Stimulated activated CD4-positive, alpha-beta T cell treated with anti-CD3 and anti-CD28 coated beads, Interleukin-2, amount 100 ng/mL, for 48 hours (primary cell): ENCODE measurements at places on chromosomes 1 and 21.

DNA sequence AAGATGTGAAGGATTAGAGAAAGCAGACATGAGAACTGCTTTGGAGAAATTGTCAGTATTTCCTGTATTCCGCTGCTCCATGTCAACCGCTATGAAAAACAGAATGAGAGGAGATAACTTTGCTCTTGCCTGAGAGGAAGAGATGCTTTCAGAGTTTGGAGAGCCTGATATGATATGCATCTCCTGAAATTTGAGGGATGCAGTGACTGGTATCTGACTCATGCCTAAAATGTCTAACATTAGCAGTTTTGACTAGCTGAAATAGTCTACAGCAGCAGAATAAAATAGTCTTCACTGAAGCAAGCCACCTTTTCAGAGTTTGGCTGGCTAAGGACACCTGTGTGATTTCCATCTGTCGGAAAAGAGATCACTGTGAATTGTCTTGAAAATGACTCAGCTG, 165.8 kb upstream of the LRRC7 start:
- no peak for DNase-seq

GRCh38 chr1:166915042-166915441, 39.0 kb upstream of the TADA1 start:
- DNase-seq = no peak

- DNase-seq = no peak
Measured at GRCh38 chr1:214446772-214447556, 104.4 kb downstream of the PTPN14 start.

DNA sequence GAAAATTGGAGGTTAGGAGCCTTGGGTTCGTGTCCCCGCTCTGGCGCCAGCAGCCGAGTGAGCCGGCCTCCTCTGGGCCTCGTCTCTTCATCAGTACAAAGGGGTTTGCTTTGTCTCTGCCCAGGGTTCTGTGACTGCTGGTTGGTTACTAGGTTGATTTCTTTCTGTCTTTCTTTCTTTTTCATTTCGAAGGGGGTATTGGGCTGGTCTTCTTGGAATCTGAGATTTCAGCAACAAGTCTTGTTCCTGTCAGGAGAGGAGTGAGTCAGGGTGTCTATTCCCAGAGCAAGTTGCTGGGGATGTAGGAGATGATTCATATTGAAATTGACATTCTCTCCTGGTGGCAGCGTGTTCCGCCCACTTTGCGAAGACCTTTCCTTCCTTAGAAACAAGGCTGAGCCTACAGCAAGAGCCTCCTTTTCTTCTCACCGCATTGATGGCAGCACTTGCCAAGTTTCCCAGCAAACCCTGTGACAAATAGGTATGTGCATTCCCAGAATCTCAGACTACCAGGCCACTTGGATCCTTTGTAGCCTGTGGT, 79.2 kb downstream of the MAN1C1 start:
- DNase-seq = no peak

DNA sequence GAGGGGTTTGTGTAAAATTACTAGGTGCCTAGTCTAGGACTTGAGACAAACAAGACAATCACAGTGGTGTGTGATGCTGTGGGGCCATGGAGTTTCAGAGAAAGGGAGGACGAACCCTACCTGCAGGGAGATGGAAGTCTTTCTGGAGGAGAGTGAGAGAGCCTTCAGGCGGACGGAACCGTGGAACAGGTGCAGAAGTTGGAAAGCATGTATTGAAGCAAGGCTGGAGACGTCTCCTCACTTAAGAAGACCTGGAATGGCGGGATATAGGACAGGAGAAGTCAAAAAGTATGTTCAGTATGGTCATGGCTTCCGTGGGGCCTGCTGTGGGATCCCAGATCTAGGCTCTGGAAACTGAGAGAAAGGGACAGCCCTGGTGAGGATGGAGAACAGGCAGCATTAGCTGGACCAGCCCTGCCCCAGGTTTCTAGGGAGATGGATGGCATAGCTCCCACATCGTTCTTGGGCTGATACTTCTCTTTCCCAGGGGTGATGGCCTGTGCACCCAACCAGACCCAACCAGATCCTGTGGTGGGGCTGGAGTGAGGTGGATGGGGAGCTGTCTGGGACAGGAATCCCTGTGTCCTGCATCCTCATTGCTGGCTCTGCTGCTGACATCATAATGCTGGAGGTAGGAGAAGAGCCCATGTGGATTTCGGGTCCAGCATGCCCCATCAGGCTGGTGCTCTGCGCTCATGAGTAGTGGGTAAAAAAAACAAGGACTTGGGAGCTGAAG, 15.0 kb upstream of the LRP8 start:
- no peak for DNase-seq

- no peak for DNase-seq
Measured at GRCh38 chr1:16972189-16972895, 8.1 kb downstream of the MFAP2 start.

- no peak for DNase-seq
Measured at GRCh38 chr1:24089027-24089742, 22.8 kb downstream of the MYOM3 start.

GRCh38 chr1:178037510-178038253, 56.2 kb upstream of the RASAL2 start:
- DNase-seq = no peak

GRCh38 chr21:14583629-14584255, 37.6 kb upstream of the SAMSN1 start:
- DNase-seq = no peak
